GM19239 (cell line): ENCODE measurements at places on chromosomes 6 and 20.

DNA sequence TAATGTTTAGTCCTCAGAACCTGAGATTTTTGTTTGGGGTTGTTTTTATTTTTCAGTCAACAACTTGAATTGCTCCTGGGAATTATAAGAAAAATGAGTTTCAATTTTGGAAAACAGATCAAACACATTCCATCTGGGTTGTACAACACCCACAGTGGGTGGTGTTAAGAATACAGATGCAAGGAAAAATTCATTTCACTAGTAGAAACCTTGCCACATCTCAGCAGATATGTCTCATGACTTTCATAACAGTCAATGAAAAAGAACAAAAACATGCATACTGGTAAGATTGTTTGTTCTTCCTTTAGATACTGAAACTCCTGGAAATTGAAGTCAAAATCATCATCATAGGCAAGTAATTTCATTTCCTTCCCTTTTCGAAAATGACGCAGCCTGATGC is 78.9 kb downstream of the MOXD1 start:
- no peak for DNase-seq

GRCh38 chr6:143744551-143745165 is 66.9 kb downstream of the PHACTR2 start:
- no peak for DNase-seq

- no peak for DNase-seq
These were observed 31.8 kb downstream of the RNF146 start for GRCh38 chr6:127298475-127298874.

- DNase-seq, result no peak
These were observed 10.0 kb upstream of the PRDM1 start for GRCh38 chr6:106076139-106076538.

DNA sequence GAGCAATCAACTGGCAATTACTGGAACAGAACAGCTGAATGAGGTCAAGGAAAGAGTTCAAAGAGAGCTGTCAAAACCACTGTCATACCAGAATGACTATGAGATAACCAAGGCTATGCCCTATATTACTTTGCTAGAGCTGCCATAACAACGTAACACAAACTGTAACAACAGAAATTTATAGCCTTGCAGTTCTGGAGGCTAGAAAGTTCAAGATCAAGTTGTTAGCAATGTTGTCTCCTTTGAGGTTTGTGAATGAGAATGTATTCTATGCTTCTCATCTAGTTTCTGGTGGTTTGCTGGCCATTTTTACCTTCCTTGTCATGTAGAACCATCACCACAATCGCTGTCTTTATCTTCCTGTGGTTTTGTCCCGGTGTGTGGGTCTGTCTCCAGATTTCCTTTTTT is 1323.0 kb upstream of the GJE1 start:
- DNase-seq, result no peak

- no peak for DNase-seq
These were observed 74.9 kb upstream of the SLCO4A1 start for GRCh38 chr20:62567246-62568044.

DNA sequence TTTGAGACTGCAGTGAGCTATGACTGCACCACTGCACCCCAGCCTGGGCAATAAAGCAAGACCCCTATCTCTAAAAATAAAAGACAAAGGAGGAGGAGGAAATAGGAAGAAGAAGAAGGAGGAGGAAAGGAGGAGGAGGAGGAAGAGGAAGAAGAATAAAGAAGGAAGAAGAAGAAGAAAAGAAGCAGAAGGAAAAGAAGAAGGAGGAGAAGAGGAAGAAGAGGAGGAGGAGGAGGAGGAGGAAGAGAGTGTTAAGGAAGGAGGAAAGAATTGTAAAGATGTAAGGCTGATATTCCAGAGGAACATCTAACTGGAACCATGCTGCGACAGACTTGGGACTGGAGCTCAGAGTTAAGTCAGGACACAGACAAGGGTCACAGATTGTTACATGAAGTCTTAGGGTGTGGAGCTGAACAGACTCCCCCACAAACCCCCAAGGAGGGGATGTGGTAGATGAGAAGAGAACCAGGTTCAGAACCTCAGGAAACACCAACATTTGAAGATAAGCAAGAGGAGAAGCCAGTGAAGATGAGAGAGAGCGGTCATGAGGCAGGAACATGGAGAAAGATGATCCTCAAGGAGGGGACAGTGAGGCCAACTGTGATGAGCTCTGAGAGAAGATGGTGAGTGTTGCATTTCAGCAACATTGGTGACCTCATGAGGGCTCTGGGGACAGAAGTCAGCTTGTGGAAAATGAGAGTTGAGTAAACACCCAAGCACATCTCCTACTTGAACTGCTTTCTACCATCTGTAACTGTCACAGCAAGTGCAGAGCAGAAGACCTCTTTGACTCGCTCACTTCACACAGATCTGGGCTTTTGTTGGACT is 118.2 kb downstream of the CD164 start:
- DNase-seq, result no peak

DNA sequence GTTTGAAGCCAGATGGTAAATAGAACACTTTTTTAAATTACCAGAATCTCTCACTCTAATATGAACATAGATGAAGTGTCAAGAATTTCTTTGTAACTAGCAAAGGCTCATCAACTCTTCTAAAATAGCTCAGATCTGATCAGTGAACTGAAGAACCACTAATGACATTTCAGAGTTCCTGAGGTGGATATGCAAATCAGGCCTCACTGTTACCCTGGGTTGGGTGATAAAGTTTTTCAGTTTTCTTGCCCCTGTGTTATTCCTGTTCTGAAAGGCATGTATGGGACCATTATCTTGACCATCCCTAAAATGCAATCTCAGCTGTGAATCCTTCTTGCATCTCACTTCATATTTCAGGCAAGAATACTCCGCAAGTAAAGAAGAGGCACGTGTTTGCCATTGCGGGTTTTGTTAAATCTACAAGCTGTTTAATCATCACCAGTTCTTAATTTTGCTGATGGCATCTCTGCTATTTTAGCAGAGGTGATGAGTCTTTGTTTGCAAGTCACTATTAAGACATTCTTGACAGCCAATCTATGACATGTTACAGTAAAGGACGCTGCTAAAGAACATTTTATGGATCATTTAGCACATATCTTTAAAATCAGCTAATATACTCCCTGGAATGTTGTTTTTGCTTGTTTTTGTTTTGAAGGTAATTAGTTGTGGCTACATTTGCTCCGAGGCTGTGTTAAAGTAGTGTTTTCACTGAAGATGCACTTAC is 47.9 kb downstream of the KHDC1L start:
- no peak for DNase-seq

DNA sequence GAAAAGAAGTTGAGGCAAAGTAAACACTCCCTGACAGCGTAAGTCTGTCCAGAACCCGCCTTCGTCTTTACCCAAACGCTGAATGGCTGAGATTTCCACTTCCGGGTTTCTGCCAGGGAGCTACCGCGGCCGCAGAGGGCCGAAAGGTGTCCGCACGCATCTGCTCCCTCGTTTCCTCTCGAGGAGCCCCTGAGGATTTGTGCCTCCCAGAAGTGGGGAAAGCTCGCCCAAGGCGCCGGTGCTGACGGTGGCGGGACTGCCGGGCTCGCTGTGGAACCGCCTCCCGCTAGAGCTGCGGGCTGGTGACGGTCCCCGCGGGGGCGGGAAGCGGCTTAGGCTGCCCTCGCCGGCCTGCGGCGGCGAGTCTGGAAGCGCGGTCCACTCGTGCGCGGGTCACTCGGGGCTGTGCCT is 1760.2 kb upstream of the DEFB115 start:
- DNase-seq, result no peak

- DNase-seq, result peak; percentile 21
These were observed 504 bp downstream of the SNTA1 start for GRCh38 chr20:33443006-33443511.

DNA sequence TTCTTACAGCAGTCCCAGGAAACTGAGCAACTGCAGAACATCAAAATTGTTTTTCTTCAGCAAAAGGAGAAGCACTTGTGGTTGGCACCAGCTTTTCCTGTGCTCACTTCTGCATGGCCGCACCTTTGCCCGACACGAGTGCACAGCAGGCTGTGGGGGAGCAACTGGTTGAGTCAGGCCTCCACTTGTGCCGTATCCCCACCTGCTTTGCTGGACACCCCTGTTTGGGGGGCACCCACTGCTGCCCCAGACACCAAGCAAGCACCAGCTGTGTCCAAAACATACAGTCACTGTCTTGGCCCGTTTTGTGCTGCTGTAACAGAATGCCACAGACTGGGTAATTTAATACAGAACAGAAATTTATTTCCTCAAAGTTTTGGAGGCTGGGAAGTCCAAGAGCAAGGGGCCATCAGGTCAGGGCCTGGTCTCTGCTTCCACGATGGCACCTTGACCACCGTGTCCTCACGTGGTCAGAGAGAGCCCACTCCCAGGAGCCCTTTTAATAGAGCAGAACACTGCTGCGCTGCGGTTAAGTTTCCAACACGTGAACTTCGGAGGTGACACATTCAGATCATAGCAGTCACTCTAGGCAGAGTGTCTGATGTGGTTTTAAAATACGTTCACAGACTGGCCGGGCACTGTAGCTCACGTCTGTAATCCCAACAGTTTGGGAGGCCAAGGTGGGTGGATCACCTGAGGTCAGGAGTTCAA is 8.7 kb upstream of the GMEB2 start:
- DNase-seq, result no peak

DNA sequence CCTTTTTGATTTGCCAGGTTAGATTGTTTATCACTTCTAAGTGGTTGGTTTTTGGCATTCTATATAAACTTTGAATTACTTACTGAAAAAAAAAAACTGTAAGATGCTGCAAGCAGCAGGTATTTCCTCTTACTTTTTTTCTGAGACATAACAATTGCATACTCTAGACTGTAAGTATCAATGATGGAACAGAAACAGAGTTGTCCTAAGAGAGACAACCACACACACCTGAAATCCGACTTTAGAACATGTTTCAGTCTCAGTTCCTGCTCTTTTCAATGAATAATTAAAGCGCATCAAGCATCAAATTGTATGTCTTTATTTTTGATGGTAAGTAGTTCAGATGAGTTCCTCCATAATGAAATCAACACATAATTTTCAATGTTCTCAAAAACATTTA is 105.3 kb upstream of the KHDRBS2 start:
- no peak for DNase-seq

DNA sequence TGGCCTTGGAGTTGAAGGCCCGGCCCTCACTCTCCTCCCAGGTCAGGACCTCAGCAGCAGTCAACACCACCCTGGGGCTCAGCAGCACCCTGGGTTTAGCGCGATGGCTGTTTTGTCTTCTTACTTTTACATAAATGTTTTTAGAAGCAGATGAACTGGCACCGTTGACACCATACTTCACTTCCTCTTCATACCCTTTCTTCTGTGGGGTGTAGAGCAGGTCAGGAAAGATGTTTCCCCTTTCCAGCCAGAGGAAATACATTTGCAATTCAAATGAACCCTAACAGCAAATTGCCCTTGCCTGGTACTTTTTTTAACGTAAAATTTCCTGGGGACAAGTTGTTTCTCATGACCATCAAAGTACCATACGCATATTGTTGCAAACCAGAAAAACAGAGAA is 54.7 kb upstream of the SNX9 start:
- peak; percentile 40 for DNase-seq

GRCh38 chr20:1533059-1533458 is 24.4 kb downstream of the SIRPD start:
- no peak for DNase-seq

DNA sequence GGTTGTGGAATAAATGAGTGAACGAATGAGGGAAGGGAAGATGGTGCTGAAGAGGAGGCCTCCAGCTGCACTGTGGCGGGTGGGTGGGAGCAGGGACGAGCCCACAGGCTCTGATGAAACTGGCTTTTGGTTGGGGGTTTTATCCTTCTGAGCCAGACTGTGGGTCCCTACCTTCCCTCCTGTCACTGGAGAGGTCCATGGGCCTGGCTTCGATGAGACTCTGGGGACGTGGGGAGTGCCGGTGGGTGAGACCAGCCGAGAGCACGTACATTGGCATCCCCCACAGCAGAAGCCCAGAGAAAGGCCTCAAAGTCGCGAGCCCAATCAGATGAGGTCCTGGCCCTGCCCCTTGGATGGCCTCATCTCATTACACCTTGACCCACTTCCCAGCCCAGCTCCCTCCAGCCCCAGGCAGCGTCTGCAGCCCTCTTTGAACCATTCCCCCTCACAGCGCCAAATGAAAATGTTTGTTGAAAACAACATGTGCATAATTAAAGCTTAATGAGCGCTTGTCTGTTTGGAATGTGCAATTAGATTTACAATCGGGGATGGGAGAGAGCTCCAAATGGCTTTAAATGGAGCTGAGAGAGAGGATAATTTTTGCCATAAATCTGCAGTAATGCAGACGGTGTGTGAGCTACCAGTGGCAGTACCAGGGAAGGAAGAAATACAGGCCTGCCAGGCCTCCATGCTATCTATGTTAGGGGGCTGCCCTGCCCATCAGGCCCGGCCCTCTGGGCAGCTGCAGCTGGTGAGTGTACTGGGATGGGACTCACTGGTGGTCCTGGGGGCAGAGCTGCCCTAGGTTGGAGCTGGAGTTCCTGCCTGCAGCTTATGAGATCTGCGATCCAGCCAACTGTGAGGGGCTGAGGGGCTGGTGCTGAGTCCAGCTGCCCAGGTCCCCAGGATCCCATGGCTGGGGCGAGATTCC is 47.2 kb downstream of the TOX2 start:
- DNase-seq, result no peak

- DNase-seq, result no peak
These were observed 511 bp upstream of the CLIC1 start for GRCh38 chr6:31736768-31737314.

DNA sequence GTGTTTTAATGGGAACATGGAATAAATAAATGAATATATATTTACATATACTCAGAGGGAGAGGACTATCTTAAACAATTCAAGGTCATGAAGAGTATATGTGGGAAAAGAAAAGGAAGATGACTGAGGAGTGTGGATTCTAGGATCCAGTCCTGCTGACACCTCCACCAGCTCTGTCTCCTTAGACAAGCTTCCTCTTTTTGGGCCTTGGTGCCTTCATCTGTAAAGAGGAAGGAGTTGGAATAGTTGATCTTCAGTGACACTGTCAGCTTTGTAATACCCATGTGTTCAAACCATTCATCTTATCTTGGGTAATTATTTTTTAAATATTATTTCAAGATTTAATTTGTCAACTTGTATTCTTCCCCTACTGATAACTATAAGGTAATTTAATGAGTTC is 338.0 kb downstream of the ADGRB3 start:
- no peak for DNase-seq

GRCh38 chr20:63940071-63940471 is 16.1 kb downstream of the UCKL1 start:
- no peak for DNase-seq

- DNase-seq, result no peak
These were observed 13.3 kb upstream of the PTPN1 start for GRCh38 chr20:50496773-50497385.

- DNase-seq, result no peak
These were observed 1.6 kb downstream of the TRIM27 start for GRCh38 chr6:28922004-28922820.

GRCh38 chr6:140044626-140045025 is 670.2 kb upstream of the CITED2 start:
- DNase-seq, result no peak

DNA sequence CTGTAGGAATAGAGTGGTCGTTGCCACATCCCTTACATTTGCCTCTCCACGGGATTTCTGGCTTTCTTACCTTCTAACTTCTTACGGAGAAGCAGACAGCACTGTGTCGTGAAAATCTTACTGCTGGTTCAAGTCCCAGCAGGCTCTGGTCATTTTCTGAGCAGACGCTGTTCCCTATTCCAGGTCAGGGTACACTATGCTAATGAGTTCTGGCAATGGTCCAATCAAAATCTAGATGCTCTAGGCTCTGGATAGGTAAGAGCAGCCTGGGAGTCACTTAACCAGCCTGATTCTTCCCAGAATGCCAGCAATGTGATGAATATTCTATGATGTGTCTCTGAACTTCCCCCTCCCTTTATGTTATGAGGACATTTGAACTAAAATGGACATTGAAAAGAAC is at the start of gene GCM1:
Gene GCM1 (minus strand): TSS at position 158 of the 400 bp plus-strand sequence. CDS start 3,209 bp downstream, outside the sequence.
- no peak for DNase-seq
